ENCODE measurements at places on chromosomes 7 and 10.

DNA sequence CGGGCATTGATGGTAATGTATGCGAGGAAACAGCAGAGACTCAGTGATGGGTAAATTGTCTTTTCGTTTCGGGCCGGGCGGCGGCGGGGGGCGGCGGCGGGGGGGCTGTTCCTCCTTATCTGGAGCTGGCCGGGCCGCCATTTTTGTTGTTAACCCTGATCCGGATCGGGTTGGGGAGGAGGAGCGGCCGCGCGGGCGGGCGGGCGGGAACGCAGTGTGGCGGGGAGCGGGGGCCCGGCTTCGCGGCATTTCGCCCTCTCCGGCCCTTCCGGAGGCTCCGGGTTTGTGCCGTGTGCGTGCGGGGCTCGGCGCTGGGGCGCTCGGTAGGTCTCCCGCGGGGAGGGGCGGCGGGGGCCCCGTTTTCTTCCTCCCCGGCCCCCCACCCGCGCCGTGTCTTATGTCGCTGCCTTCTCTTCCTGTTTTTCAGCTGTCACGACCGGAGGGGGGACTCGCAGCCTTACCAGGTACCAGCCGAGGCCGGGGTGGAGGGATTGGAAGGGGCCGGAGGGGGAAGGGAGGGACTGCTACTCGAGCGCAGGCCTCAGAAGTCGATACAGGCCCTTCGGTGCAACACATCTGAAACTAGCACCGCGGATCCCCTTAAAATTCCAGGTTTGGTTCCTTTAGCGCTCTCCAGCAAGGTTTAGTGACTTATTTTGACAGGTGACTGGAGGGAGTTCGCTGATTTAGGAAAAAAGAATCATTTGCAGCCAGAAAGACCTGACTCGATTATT is 820 bp downstream of the WAC start:
- peak; percentile 33 for DNase-seq

DNA sequence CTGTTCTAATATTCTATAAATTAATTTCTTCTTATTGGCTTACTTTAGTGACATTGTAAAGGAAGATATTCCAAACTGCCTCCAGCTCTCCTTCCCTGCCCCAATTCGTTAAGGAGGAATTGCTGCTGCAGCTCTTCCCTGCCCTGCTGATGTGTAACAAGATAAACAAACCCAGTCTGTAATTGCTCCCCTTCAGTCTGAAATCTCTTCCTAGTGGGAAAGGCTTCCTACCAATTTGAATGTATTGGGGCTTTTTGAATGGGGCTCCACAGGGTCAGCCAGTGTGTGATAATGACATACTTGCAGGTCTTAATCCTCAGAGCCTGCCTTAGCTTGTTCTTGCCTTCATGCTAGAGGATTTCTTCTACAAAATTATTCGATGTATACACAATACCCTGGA is 849.9 kb upstream of the GHITM start:
- no peak for DNase-seq

GRCh38 chr10:88781206-88781605 is 21.3 kb upstream of the LIPM start:
- DNase-seq = peak; percentile 9

DNA sequence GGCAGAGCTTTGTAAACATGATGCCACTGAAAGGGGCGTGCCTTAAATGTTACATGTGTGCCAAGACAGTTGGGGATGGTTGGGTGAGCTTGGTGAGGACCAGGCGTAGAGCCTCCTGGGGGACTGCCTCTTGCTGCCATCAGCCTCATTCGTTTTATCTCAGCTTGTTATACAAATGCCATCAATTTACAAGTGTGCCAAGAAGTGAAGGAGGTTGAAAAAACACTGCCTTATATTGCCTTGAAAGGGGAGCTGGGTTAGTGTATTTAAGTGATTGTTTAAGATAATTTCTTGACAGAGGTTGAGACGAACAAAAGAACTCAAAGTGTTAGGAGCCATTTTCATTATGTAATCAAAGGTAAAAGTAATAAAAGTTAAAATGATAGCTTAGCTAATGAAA is 354.7 kb downstream of the PHTF2 start:
- no peak for DNase-seq

- DNase-seq = peak; percentile 34
Measured at GRCh38 chr7:48140001-48140681, 31.1 kb upstream of the ABCA13 start.

DNA sequence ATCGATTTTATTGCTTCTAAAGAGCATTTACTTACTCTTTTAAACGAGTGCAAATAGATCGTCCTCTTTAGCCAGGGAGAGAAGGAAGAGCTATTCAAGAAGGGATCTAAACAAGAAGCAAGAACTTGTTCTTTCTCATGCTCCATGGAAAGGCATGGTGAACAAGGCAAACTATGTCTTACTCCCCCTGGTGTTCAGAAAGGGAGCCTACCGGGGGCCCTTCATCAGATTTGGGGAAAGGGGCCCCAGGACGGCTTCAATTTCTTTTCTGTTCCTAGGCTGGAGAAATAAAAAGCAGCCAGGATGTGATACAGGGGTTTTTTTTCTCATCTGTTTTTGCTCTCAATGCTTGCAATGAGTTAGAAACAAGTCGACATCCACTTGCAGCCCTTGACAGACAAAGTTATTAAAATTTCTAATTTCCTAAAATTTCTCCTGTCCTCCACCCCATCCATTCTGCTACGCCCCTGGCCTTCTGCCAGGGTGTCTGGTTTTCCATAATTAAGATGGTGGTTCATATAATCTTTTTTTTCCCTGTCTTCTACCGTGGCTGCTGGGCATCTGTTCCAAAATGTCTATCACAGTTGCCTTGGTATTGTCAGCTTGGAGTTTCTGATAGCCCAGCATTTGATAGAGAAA is 214.4 kb downstream of the CREB5 start:
- peak; percentile 47 for DNase-seq

DNA sequence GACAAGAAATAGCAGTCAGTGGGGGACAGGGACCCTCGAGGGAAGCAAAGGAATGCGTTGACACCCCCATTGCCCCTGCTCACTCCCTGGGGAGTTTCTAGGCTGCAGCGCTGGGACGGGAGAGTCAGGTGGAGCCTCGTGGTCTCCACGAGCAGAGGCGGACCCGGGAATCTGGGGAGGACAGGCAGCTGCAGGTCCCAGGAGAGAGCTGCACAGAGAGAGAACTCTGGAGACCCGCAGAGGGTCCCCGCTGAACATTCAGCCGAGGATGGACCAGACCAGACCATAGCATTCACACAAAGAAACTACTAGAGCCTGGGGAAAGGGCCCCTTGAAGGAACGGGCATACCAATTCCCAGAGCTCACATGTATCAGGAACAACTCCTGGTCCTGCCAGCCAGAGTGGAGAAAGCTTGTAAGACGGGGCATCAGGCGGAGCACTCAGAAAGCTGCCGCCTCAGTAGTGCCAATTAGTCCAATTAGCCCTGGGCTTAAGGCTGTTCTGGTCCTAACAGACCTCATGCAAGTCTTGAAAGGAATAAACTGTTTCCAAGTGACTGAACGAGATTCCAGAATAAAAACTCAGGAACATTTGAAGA is 966.7 kb upstream of the ZNF722 start:
- no peak for DNase-seq

DNA sequence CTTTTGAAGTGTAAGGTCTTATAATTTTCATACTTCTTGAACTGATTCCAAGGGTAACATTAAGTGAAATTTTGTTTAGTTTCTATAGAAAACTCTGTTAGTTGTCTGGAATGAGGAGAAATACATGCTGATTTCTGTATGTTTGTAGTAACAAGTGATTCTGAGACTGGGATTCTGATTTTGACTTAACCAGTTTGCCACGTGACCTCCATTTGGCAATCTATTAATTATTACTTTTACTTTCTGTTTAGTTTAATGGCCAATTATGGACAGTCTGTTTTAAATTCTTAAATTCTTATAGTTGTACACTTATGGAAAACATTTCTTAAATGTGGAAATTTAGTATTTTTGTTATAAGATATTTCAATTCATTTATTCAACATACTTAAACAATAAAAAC is 163.1 kb downstream of the ADK start:
- no peak for DNase-seq

Data from amniotic epithelial cell (primary cell).